ENCODE measurements at places on chromosomes 12 and 14.

DNA sequence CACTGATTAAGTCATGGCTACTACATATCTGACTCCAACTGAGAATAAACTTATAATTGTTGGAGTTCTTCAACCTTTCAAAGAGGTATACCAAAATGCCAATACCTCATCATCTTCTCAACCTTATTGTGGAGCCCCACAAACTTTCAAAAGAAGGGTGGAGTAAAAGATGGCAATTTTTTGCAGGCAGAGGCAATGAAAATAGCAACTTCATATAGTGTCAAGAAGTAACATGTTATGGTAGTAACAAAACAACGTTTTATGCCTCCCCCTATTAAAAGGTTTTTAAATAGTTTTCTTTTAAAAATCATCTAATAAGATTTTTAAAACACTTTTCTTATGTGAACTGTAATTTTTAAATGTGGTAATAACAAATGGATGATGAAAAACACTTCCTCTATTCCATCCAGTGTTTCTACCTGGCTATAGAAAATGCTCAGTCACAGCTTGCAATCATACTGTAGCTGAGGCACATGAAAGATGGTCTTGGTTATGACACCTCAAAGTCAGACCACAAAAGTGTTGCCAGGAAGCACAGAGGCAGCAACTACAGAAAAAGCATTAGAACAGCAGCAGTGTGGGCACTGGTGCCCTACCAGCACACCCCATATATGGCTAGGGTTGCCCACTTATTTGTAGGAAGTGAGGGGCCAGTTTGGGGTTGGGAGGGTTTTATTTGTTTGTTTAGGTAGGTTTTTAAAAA is 7.0 kb downstream of the PPP1R12A start:
- no peak for DNase-seq

- no peak for DNase-seq
These were observed 346.3 kb downstream of the ETNK1 start for GRCh38 chr12:22971247-22971646.

- DNase-seq: peak; percentile 93
These were observed 36.8 kb downstream of the IQSEC3 start for GRCh38 chr12:103169-103981.

DNA sequence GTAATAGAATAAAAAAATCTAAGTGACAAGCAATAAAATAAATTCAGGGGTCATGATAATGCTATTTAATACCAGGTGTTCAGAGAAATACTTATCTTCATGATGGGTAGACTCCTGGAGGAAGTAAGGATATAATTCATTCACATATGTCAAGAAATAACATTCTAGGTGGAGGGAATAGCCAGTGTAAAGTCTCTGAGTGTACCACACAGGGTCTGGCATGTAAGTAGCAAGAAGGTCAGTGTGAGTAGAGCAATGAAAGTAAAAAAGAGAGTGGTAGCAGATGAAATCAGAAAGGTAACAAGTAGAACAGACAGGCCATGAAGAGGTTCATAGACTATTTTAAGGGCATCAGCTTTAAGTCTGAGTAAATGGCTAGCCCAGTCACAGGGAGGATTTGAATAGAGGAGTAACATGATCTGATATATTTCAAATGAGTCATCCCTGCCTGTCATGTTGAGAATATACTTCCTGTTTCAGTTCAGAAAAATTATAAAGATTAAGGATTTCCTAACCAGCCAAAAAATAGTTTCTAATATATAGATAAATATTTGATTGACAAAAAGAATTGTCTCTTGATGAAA is 519.9 kb downstream of the C12orf50 start:
- DNase-seq: no peak

GRCh38 chr14:105070760-105071137 is 5.5 kb upstream of the GPR132 start:
- no peak for DNase-seq

DNA sequence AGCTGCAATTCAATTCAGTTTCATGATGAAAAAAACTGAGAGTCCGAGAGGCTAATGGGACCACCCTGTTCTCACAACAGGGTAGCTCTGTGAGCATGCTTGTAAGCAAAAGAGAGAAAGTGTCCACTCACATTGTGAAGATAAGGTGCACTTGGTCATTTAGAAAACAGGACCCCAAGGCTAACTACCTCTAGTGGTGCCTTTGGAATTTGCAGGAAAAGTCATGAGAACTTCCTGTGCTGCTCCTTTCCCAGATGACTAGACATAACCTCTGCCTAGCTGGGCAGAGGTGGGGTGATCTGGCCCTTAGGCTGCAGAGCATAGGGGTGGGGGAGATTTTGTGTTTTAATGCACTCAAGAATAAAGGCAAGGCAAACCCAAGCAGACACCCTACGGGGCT is 118.9 kb downstream of the STAB2 start:
- no peak for DNase-seq

DNA sequence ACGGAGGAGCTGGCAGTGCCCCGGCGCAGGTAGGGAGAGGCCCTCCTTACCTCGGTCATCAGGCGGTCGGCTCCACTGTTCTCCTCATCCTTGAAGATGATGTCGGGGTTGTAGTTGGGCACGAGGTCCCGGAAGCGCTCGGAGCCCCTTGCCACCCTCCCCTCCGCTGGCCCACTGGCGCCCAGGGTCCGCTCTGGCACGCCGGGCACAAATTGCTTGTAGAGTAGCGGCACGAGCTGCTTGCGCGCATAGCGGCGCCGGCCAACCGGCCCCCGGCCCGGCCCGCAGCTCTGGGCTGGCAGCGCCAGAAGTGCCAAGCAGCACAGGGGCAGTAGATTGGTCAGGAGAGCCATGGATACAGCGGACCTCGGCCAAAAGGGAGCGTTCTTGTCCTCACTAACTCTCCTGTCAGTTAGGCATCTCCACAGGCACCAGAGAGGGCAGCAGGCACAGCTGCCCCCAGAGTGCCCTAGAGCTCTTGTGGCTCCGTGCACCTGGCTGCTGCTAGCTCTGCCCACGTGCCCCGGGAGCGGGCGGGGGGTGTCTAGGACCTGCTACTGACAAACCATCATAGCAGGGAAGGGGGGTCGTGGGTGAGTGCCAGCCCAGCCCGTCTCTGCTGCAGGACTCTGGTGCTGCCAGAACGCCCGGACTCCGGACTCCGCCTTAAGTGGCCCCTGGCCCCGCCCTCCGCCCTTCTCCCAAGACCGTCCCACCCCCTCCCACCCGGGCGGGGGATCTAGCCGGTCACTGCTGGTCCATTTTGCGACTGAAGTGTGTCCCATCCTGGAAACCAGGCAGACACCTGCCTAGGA is at the start of gene DHH:
TSS of gene DHH (minus strand) at position 642 of the 815 bp plus-strand sequence. CDS start at position 353, 289 bp downstream.
- DNase-seq: peak; percentile 41

DNA sequence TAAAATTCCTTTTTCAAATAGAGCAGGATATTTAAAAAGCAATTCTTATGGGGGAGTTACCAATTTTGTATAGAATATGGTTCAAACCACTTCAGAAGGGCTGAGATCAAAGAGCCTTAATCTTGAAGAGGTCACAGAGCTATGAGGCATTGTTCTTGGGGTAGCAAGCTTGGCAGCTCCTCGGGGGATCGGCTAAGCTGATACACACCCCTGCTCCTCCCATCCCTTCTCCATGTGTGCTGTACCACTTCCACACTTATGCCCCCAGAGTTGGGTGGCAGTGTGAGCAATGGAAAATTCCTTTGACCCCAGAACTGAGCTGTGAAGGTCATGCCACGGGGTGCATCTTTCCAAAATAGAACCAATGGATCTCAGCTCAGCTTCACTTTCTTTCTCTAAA is 15.0 kb upstream of the TMEM30B start:
- no peak for DNase-seq

GRCh38 chr12:125882141-125882540 is 816.9 kb downstream of the AACS start:
- DNase-seq: no peak

- no peak for DNase-seq
These were observed 168.7 kb downstream of the C12orf75 start for GRCh38 chr12:105499205-105499604.

DNA sequence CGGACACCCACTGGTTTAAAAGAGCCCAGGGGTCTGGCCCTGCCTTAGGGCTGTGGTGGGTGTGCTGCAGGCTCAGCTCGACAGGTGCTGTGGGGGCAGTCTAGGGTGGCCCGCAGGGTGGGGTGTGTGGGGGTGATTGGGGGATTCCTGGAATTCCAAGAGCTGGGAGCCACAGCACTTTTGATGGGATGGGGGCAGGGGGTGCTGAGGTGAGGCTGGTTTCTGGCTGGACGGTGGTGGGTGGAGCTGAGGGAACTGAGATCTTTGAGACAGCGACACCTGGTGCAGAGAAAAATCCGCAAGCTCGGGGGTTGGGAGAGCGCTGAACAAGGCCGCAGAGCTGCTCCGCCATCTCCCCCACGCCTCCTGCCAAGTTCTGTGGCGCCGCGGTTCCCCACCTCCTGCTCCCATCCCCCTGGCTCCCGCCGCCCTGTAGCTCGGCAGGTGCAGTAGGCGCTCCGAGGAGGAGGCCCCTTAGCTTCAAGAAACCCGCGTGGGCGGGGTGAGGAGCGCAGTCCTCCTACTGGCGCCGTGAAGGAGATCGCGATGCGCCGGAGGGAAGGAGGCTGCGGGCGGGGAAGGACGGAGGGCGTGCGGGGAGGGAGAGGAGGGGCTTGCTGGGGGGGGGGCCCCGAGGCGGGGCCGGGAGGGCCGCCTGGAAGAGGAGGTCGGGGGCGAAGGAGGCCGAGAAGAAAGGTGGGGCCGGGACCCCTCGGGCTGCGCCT is 1.3 kb upstream of the TEDC1 start:
- DNase-seq: peak; percentile 88

GRCh38 chr12:113772505-113773030 is 193.6 kb downstream of the RBM19 start:
- no peak for DNase-seq

- no peak for DNase-seq
These were observed 279.0 kb downstream of the SLC16A7 start for GRCh38 chr12:59874781-59875180.

DNA sequence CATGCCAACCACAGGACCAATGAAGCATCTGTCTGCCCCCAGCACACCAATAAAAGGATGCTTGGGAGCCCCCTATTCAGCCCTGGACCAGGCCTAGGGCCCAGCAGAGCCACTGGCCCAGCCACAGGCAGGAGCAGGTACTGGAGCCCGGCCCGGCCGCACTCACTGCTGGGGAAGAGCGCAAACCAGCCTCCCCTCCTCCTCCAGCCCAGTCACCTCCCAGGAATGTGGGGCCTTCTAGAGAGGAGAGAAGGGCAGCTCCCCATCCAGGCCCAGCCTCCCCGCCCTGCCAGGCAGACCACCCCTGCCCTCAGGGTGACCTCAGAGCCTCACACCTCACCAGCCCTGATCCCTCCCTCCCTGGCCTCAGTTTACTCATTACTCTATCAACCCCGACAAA is 56.2 kb downstream of the CCNK start:
- DNase-seq: no peak

GRCh38 chr12:26833743-26834490 is 923 bp upstream of the ITPR2 start:
- DNase-seq: peak; percentile 57

DNA sequence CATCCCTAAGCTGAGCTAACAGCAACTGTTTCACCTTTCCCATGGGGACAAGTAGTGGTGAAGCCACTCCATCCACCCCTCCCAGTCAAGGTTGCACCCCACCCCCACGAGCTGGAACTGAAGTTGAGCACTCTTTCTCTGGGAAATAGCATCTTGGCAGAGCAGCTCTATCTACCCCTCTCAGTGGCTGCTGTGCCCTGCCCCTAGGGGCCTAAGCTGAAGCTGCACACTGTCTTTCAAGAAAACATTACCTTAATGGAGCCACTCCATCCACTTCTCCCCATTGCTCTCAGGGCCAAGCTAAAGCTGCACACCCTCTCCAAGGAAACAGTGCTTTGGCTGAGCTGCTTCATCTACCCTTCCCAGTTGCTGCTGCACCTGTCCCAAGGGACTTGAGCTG is 170.6 kb upstream of the CCDC196 start:
- no peak for DNase-seq

- no peak for DNase-seq
These were observed 228.8 kb upstream of the DDHD1 start for GRCh38 chr14:53381895-53382294.

GRCh38 chr12:82835217-82835616 is 148.5 kb downstream of the TMTC2 start:
- DNase-seq: no peak

- no peak for DNase-seq
These were observed 8.2 kb upstream of the ZNF740 start for GRCh38 chr12:53172352-53172751.

DNA sequence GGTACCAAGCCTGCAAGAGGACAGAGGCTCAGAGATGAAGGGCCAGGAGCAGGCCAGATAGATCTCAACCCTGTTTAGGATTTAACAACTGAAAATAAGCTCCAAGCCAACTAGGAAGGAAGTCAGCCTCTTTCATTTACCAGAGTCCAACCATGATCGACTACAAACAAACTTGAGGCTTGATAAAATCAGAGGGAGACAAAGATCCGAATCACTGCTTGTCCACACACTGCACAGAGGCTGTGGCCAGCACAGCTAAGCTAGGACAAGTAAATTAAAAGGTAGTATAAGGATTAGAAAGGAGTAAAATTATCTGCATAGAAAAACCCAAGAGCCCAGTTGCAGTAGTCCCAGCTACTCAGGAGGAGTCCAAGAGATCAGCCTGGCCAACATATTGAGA is 40.3 kb downstream of the FAM222A start:
- no peak for DNase-seq

- no peak for DNase-seq
These were observed 1.5 kb upstream of the EFS start for GRCh38 chr14:23366426-23366921.

DNA sequence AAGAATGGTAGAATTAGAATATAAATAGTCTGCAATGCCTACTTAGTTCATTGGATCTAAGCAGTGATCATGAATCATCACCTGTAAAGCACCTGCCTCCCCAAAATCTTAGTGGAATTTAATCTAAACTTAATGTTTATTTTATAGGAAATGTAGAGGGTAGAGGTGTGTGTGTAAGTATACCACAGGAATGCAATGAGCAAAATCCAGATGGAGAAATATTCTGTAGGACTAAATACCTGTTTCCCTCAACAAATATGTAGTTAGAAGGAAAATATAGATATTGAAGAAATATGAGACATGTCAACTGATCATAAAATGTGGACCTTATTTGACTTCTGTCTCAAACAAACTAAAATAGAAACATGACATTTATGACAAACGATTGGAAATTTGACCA is 839.2 kb upstream of the FBXO33 start:
- DNase-seq: no peak

GRCh38 chr12:67193704-67194103 is 75.5 kb upstream of the CAND1 start:
- DNase-seq: no peak

DNA sequence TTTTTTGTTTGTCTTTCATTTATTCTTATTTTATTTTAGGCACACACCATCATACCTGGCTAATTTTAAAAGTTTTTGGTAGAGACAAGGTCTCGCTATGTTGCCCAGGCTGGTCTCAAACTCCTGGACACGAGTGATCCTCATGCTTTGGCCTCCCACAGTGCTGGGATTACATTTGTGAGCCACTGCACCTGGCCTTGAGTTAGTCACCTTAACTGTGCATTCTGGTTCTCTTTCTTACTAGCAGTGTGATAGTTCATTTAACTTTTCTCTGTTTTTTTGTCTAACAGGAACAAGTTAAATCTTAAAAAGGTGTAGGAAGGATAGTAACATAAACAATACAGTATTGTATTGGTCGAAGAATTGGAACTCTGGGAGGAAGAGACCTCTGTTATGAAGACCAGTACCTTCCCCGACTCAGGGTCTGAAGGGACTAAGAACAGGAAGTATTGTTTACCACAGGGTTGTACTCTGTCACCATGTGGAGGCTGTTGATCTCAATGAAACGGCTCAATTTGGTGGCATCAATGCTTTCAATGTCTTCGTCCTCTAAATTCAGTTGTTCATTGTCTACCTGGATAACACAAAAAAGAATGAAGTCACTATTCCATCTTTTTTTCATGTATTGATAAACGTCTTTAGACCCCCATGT is 17.7 kb downstream of the ERP27 start:
- no peak for DNase-seq
